ENCODE measurements at places on chromosomes 11 and 22.
A peak's percentile ranks its signal among the peaks of the same experiment; 100 is the strongest.

GRCh38 chr22:22935056-22935545, 47.5 kb downstream of the IGLL5 start:
- H3K36me3 ChIP-seq, result no peaks in the 10 kb centered on the region
- DNase-seq, result no peak
- H3K27me3 ChIP-seq, result no peaks in the 10 kb centered on the region
- peaks cover 26% of the 10 kb centered on the region for H3K4me1 ChIP-seq

DNA sequence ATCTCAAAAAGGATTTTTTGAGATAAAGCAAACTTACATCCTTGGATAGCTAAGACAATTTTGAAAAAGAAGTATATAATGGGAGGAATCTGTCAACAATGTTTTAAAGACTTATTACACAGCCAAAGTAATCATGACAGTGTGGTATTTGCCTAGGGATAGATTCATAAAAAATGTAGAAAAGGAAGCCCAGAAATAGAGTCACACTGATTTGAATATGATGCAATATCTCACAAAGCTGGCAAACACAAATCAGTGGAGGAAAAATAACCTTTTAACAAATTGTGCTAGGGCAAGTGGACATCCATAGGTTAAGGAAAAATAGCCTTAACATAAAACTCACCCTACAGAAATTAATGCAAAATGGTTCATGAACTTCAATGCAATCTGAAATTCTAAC, 6.0 kb downstream of the XKR3 start:
- H3K27ac ChIP-seq, result no peak overlapping the region
- H3K27me3 ChIP-seq, result no peaks in the 10 kb centered on the region
- no peak overlapping the region for H3K4me3 ChIP-seq
- H3K36me3 ChIP-seq, result no peaks in the 10 kb centered on the region
- no peaks in the 10 kb centered on the region for H3K4me1 ChIP-seq
- no peak for DNase-seq

DNA sequence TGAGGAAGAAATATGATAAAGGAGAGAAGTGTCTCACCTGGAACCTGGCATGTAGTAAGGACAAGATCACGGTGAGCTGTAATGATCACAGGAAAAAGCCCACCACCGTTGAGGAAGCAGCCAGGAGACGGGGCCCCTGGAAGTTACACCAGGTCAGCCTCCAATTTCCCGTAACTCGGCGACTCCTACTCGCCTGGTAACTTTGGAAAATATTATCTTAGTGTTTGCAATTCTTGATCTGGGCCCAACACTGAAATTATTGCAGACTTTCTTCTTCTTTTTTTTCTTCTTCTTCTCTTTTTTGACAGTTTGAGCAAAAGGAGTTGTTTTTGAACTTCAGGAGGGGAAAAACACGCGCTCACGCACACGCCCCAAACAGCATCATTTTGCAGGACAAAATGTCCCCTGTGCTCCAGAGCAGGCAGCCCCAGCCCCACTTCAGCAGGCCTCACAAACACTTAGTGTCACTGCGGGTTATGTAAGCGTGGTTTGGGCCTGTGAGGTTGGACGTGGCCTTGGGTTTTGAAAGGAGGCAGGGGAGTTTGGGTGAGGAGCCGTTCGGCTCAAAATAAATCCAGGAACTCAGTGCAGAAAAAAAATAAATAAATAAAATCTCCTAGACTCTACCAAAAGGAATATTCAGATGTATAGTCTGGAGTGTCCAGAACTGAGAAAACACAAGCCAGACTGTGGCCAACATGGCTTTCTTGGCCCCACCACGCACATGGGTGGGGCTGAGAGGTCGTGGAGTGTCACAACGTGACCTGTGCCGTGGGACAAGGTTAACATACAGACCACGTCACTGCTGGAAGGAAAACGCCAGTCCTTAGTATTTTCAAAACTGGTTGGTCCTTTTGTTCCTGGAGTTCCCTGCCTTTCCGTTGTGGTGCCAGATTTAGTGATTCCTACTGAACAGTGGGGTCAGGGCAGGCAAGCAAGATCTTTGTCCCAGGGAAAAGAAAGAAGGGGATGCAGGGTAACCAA, 26.3 kb upstream of the MN1 start:
- H3K4me3 ChIP-seq, result no peak overlapping the region
- H3K27ac ChIP-seq, result peak overlapping the region; percentile 51
- H3K36me3 ChIP-seq, result no peaks in the 10 kb centered on the region

GRCh38 chr22:21766691-21767462, 31.3 kb upstream of the YPEL1 start:
- no peak overlapping the region for H3K27ac ChIP-seq
- DNase-seq, result no peak
- no peaks in the 10 kb centered on the region for H3K27me3 ChIP-seq
- no peak overlapping the region for H3K4me3 ChIP-seq

DNA sequence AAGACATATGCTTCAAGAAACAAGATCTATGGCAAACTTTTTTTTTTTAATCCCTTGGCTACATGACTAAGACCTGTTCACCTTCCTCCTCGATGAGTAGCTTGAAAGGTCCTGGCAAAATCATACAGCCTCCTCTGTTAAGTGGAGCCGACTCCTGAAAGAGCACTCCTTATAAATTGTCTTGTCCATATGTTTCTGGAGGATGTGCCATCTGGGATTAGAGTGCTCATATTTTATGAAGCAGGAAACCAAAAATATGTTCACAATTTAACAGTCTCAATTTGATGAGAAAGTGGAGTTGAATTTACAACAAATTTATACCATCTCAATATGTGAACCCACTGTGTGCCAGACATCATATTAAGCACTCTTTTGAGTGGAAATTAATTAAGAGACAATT, 912.1 kb upstream of the FAT3 start:
- H3K4me3 ChIP-seq, result no peak overlapping the region
- no peaks in the 10 kb centered on the region for H3K4me1 ChIP-seq
- no peaks in the 10 kb centered on the region for H3K36me3 ChIP-seq
- H3K27ac ChIP-seq, result no peak overlapping the region
- no peaks in the 10 kb centered on the region for H3K27me3 ChIP-seq
